IMR-90 (cell line): ENCODE measurements at places on chromosomes 2 and 18. TPM values are rescaled to one million over a fixed set of nuclear protein-coding genes. Genes with fewer than 3 reads are reported as not detected.

The GCG gene
- polyA plus RNA-seq, result not detected in 2 replicates

The STARD6 gene
- not detected in 2 replicates for polyA plus RNA-seq

The CHRNA1 gene
- polyA plus RNA-seq, result 0.75 and 1.2 TPM in 2 replicates

The SP5 gene
- polyA plus RNA-seq, result not detected in 2 replicates

- peaks cover 25% of the 10 kb centered on the region for H3K4me1 ChIP-seq
- H3K27me3 ChIP-seq, result no peaks in the 10 kb centered on the region
- no peak overlapping the region for H3K4me3 ChIP-seq
- H3K36me3 ChIP-seq, result no peaks in the 10 kb centered on the region
- H3K27ac ChIP-seq, result peak overlapping the region; percentile 6; the same call in 1 of the 2 replicates
Observed at GRCh38 chr2:111662771-111663470, 221.1 kb downstream of the ANAPC1 start.

DNA sequence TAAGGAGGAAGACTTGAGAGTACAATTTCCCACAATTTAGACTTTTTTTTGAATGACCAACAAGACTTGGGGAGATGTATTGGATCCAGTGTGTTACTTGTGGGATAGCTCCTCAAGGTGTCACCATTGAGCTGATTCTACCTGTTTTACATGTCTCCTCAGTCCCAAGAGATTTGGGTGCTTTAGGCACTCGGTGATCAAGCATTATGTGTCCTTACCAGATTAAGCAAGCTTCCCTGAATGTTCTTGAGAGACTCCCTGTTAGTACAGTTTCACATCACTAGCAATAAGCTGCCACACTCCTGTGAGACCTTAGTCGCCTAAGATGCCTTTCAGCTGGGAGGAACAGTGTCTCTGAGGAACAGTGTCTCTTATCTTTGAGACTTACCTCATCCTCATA, 384.3 kb upstream of the SYT4 start:
- H3K4me3 ChIP-seq, result no peak overlapping the region
- peaks cover 6% of the 10 kb centered on the region for H3K4me1 ChIP-seq
- DNase-seq, result peak; percentile 83
- H3K27me3 ChIP-seq, result no peaks in the 10 kb centered on the region
- peak overlapping the region; percentile 45; the same call in 1 of the 2 replicates for H3K27ac ChIP-seq

GRCh38 chr18:70428439-70428838, 139.6 kb downstream of the SOCS6 start:
- DNase-seq, result no peak
- H3K27me3 ChIP-seq, result no peaks in the 10 kb centered on the region
- H3K36me3 ChIP-seq, result no peaks in the 10 kb centered on the region

GRCh38 chr2:109337221-109337620, 208.2 kb downstream of the SH3RF3 start:
- DNase-seq, result no peak
- H3K36me3 ChIP-seq, result no peaks in the 10 kb centered on the region
- H3K4me1 ChIP-seq, result peaks cover 38% of the 10 kb centered on the region
- H3K4me3 ChIP-seq, result no peak overlapping the region
